ENCODE measurements at places on chromosomes 7 and 10.

DNA sequence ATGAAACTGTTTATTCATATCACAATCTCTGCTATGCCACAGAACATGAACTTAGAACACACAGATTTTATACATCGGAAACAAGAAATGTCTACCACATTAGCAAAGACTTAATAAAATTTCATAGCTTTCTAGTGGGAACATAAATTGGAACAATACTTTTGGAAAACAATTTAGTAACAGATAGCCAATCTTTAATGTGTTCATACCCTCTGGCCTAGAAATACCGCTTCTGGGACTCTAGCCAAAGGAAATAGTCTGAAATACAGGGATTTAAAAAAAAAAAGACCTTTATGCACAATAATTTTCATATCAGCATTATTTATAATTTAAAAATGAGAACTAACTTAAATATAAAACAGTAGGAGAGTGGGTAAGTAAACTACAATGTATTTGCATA is 168.5 kb downstream of the PLXNA4 start:
- no peak for DNase-seq

DNA sequence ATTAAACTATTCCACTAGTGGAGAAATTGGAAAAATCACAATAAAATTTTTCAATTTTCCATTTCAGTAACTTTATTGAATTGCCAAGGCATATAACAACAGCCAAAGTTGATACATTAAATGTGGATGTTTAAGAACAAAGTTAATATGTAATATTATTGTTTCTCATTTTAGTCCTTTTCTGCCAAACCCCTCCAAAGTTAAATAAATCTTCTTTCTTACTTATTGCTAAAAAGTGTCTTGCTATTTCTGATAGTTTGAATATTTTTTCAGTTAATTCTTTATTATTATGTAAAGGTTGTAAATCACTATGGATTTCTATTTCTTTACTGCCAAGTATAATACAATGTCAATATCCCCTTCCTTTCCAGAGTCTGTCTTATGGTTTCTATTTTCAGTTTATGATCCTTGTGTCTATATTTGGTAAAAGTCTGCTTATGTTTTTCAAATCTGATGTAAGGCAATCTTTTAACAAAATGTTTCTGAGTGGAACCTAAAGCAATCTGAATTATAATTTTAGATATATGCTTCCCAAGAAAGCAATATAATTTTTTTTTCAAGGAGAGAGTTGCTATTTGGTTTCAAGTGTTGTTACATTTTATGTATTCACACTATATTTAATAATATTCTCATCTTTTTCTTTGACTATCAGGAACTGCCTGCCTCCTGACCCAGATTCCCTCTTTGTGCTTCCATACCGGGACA is 80.3 kb upstream of the RHOBTB1 start:
- no peak for DNase-seq

GRCh38 chr7:117074378-117074777 is 121.1 kb downstream of the ST7 start:
- no peak for DNase-seq

DNA sequence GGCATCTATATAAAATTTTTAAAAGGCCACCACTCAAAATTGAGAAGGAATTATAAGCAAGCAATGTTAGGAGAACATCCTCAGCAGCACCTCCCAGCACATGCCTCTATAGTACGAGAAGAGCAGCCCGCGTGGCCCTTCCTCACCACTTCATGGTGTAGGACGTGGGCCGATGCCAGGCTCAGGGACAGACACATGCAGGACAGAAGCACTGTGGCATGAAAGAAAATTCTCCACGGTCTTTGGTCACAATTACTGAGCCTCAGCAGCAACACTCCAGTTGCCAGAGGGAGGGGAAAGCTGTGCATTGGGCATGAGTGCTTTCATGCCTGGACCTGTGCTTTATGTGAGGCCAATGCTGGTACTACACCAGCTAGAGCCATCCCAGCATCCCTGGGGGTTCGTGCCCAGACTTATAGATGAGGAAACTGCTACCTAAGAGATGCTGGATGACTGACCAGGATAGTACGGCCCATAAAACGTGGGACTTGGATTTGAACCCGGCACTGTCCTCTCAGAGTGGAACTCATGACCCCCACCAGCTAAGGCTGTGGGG is 164.7 kb downstream of the ADAM12 start:
- DNase-seq, result no peak

DNA sequence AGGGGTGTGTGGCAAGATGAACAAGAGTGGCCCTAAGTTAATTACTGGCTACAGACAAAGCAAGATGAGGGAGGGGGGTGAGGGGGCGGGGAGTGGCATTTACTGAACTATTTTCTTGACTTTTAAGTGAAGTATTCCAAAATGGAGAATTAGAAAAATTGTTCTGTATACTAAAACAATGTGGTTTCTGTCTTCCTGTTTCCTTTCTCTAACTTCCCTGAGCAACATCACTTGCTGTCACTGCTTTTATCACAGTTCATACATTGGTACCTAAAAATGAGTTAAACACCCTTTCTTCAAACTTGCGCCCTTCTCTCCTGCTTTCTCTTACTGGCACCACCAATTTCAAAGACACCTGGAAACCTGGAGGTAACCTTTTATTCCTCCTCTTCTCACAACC is 21.6 kb downstream of the PDZD8 start:
- DNase-seq, result no peak

DNA sequence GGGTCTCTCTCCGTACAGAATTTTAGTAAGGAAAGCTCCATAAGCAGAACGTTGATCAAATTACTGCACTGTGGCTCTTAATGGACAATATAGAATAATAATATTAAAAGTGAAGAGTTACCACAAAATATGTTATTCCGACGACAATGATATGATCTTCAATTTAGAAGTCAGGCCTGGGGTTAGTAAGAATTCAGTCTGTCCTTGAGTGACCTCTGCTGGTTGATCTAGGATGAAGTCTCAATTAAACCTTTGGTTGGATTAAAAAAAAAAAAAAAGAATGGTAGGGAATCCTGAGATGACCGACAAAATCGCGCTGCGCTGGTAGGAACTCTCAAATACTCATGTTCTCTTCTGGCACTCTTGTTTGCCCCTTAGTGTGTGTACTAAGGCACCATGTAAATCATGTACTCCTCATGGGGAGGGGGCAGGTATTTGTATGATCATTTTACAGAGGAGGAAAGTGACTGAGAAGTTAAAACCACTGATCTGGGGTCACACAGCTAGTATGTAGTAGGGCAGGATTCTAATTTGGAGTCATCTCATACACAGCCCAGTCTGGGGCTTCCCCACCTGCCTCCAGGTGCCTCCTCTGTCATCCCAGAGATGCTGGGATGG is 161.3 kb upstream of the NPVF start:
- DNase-seq, result peak; percentile 76

DNA sequence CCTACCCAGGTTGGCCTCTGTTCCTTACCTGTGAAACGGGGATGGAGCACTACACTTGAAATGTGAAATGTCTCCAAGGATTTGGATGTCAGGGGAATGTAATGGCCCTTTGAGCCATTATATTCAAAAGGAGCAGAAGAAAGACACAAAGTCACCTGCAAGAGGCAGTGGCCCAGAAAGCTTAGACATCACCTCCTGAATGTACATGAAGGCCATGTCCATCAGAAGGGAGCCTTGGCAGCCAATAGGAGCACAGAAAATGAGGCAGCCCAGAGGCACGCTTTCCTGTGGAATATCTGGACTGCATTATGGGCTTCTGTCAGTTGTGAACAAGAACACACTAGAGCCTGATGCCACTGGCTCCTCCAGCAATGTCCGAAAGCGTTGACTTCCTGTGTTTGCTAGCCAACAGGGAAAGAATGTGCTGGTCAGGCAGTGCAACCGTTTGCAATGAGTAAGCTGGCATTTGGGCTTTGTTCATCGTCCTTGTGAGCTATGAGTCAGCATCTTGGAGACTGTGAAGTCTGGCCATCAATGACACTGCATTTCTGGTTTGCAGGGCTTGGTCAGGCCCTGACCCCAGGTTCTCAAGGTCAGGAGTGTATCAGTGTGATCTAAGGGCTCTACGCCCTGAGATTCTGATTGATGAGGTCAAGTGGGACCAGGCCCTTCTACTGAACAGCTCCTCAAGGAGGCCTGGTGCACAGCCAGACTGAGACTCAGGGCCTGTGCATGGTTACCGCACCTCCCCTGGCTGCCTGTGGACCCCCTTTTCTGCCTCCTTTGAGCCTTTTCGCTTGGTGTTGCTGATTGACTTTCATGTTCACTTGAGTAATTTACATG is 222.4 kb downstream of the RPS24 start:
- DNase-seq, result no peak

GRCh38 chr10:21173802-21174714 is 276.9 kb upstream of the NEBL start:
- DNase-seq, result peak; percentile 10

DNA sequence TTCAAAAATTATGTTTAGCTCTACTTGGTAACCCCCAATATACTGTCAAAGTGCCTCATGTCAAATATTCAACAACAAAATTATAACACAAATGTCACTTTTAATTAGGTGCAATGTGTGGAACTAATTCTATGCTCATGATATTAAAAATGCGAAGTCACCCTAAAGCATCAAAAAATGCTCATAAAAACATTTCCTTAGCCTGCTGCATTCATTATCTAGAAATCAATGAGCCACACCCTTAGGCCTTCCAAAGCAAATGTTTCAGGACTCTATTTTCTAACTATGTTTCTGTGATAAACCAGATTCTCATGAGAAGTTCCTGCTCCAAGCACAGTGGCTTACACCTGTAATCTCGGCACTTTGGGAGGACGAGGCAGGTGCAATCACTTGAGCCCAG is 75.0 kb upstream of the ANK3 start:
- DNase-seq, result no peak

GRCh38 chr7:20152511-20152910 is 64.7 kb downstream of the MACC1 start:
- no peak for DNase-seq

DNA sequence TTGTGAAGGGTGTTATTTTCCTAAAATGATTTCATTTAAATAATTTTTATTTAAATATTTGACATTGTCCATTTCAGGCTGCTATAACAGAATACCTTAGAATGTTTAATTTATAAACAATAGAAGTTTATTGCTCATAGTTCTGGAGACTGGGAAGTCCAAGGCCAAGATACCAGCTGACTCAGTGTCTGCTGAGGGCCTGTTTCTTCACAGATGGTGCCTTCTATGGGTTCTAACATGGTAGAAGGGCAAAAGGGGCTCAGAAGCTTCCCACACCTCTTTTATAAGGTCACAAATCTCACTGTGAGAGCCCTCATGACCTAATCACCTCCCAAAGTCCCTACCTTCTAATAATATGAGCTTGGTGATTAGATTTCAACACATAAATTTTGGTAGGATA is 50.7 kb downstream of the MTURN start:
- no peak for DNase-seq

- DNase-seq, result no peak
Observed at GRCh38 chr7:158129037-158130022, 458.3 kb downstream of the PTPRN2 start.

DNA sequence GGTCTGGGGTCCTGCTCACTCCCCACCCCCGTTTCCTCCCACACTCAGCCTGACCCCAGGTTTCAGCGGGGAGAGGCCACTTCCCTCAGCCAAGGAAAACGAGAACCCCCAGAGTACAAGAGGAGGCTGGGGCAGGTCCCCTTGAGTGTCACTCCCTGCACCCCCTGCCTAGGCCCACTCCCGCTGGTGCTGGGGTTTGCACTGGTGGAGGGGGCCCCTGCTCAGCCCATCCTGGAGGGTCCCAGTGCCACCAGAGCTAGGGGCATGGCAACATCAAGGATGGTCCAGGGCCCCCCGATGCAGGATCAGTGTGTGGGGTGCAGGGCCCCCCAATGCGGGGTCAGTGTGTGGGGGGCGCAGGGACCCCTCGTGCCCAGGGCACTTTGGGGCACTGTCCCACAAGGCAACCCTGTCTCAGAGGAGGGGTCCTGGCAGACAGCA is 70.5 kb upstream of the KCTD7 start:
- no peak for DNase-seq

- DNase-seq, result no peak
Observed at GRCh38 chr7:137304624-137305235, 38.8 kb downstream of the PTN start.

- no peak for DNase-seq
Observed at GRCh38 chr7:36657036-36657660, 67.1 kb downstream of the AOAH start.

DNA sequence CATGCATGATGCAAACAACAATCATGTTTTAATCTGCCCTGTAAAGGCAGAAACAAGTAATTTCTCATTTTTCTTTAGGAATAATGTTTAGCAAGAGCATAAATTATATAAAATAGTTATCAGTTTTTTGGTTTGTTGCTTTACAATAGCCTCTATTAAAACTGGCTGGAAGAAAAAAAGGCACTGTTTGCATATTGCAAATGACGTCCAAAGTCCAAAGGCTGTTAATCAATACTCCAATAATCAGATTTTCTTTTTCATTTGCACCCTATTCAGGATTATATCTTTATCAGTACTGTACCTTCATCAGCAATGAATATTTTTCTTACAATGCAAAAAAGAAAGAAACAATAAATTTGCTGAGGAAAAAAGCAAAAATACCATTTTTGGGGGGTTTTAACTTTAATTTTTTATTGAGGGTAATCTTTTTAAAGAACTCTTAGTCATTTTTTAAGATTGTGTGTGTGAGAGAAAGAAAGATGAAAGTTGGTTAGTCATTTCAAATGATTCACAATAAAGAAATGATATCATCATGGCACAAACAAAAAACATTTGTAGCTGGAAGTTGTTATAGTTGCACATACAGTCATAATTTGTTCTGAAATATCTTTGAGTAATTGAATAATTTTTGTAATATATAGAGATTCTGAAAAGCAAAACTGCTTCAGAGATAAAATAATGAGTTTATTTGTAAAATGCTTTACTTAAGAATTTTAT is 44.4 kb upstream of the AKR1C2 start:
- DNase-seq, result no peak

DNA sequence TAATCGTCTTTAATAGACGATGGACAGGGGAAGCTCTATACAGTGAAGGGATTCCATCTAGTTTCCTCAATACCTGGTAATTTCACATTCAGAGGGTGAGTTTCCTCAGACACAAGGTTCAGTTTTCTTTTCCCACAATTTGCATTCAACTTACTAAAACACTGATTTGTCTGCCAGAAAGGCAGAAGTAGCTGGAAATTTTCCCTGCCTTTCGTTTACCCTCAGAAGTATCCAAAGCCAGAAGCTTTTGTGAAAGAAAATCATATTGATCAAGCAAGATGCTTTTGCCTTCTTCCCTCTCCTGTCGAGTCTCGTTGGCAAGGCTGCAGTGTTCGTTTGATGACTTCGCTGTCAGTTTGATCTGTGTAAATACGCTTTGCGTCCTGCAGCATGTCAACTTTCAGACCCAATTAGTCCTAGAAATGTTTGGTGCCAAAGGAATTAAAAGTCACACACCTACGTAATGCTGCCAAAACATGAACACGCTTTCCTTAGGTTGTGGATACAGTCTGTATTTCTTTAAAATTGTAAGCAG is 631.9 kb upstream of the FOXK1 start:
- DNase-seq, result no peak
